ENCODE measurements at places on chromosomes 7 and 10.

GRCh38 chr7:20470726-20471125 lies 140.0 kb downstream of the ITGB8 start:
- DNase-seq: no peak

GRCh38 chr10:32376771-32377170 lies 29.8 kb upstream of the EPC1 start:
- no peak for DNase-seq

- DNase-seq: no peak
These were observed 11.0 kb downstream of the MYOF start for GRCh38 chr10:93471110-93471651.

GRCh38 chr10:77004917-77005564 lies 632.6 kb downstream of the KCNMA1 start:
- no peak for DNase-seq

GRCh38 chr7:7821517-7821916 lies 103.1 kb upstream of the RPA3 start:
- no peak for DNase-seq

DNA sequence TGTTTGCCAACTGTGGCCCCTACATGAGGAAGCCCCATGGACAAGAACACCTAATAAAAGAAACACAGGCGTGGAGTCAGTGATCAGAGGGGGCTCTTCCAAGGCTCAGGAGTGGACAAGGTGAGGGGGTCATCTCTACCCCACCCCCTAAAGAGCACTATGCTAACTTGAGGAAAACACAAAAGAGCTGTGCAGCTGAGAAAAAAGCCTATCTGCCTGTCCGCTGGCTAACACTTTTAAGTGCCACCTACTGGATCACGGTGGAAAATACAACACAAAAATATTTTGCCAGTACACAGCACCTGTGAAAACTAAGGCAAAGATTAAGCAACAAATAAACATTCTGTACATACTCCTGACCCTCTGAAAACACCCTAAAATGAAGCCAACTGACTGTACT lies 53.1 kb upstream of the COBL start:
- DNase-seq: no peak

DNA sequence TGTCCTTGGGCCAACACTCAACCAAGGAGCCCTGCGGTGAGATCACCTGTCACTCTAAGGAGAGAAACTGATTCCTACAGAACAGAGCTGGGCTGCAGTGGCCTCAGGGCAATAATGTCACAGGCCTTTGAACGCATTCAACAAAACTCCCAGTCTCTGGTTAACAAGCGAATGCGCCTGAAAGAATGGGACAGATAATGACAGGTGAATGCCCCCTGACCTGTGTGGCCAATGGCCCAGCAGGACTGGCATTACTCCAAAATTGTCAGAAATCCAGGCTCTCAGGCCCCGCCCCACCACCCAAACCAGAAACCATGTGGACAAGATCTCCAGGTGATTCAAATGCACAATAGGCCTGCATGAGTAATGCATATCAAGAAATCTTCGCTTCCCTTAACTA lies 277.7 kb upstream of the KLF6 start:
- DNase-seq: no peak

GRCh38 chr7:156842740-156843140 lies 50.2 kb downstream of the LMBR1 start:
- DNase-seq: no peak

GRCh38 chr7:47488969-47489342 lies 93.0 kb downstream of the TNS3 start:
- DNase-seq: no peak

GRCh38 chr10:109277456-109277855 lies 645.9 kb downstream of the XPNPEP1 start:
- DNase-seq: no peak

- DNase-seq: no peak
These were observed 646 bp downstream of the FAM13C start for GRCh38 chr10:59361663-59362143.

GRCh38 chr7:19262826-19263225 lies 117.6 kb upstream of the FERD3L start:
- no peak for DNase-seq

GRCh38 chr10:84537447-84537931 lies 209.1 kb downstream of the CCSER2 start:
- DNase-seq: no peak

DNA sequence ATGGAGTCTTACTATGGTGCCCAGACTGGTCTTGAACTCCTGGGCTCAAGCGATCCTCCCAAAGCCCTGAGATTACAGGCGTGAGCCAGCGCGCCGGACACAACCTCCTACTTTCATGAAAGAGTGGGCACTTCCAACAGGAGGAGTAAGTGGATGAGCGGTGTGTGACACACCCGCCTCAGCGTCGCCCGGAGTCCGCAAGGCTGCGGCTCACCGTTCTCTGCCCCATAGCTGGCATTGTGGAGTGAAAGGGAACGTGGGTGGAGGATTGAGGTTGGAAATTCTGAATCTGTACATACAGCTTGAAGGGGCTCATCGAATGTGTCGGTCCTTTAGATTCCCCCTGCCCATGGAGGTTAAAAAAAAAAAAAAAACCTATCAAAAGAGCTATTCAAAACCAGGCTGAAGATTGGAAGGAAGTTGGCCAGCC lies 524 bp upstream of the PRXL2A start:
- no peak for DNase-seq

- no peak for DNase-seq
These were observed 91.7 kb upstream of the ZMIZ1 start for GRCh38 chr10:78976825-78977755.

- DNase-seq: no peak
These were observed 347.5 kb downstream of the GPAM start for GRCh38 chr10:111836064-111836463.

GRCh38 chr10:80275756-80276155 lies 13.7 kb downstream of the MAT1A start:
- no peak for DNase-seq

DNA sequence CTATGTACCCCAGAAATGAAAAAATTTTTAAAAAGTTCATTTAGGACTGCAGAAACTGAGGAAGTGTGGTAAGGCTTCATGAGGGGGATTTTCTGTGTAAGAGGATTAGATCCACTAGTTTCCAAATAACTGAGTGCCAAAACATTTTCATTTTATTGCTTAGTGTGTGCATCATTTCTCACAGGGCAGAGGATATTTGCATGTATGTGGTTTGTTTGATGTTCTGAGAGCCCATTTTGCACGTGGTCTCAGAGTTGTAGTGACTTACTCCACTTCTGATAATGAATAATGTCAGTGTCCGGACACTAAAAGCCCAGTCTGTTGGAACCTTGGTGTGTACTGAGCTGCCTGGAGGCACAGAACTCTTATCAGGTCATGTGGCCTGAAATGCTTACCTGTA lies 299.9 kb downstream of the AUTS2 start:
- DNase-seq: no peak

GRCh38 chr7:104862719-104863118 lies 151.3 kb upstream of the KMT2E start:
- no peak for DNase-seq
